C1 segment of cervical spinal cord (tissue), 14 donors: ENCODE measurements at places on chromosomes 2 and 18.

DNA sequence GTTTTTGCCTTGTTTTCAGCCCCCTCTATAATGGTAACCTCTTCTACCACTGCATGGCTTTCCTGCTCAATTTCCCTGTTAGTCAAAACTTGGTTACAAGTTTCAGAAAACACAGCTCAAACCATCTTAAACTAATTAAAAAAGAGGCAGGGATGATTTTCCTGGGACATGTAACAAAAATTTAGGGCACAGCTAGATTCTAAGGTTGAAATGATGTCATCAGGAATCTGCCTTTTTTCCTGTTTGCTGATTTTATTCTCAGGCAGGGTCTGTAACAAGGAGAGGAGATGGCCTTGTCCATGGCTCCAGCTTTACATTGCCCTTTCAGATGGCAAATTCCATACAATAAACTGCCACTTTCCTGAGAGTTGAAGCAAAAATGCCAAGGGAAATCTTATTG lies 157.9 kb upstream of the CREB1 start:
- DNase-seq = no peak

DNA sequence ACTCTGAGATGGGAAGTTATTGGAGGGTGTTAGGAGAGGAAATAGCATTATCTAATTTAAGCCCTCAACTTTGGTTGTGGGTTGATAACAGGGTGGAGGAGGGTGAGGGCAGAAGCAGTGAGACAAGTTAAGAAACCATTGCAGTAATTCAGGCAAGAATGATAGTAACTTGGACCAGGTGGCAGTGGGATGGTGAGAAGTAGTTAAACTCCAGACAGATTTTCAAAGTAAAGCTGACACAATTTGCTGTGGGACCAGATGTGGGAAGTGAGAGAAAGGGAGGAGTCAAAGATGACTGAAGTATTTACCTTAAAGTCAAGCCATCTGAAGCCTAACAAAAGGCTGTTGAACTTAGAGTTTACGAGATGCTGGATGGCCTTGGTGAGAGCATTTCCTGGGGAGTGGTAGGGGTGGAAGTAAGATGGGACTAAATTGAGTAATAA lies 163.2 kb upstream of the KLF7 start:
- DNase-seq = no peak

DNA sequence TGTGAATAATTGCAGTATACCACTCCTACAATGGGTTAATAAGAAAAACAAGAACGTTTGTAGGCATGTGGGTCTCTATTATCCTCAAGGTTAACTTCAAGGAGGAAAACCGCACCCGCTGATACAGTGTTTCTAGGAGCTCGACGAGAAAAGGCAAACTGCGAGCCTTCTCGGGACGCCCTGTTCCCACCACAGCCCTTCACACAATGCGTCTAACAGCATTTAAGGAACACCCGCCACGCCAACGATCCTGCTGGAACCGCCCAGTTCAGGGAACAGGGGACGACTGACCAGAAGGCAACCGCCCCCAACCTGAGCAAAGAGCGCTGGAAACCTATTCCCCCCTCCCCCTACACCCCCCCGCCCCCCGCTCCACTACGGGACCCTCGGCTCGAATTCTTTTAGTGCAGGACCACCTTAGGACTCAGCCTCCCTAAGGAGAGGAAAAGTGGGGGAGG lies 710 bp upstream of the TMSB10 start:
- DNase-seq = no peak

GRCh38 chr2:8539743-8540551 lies 141.9 kb upstream of the ID2 start:
- no peak for DNase-seq

DNA sequence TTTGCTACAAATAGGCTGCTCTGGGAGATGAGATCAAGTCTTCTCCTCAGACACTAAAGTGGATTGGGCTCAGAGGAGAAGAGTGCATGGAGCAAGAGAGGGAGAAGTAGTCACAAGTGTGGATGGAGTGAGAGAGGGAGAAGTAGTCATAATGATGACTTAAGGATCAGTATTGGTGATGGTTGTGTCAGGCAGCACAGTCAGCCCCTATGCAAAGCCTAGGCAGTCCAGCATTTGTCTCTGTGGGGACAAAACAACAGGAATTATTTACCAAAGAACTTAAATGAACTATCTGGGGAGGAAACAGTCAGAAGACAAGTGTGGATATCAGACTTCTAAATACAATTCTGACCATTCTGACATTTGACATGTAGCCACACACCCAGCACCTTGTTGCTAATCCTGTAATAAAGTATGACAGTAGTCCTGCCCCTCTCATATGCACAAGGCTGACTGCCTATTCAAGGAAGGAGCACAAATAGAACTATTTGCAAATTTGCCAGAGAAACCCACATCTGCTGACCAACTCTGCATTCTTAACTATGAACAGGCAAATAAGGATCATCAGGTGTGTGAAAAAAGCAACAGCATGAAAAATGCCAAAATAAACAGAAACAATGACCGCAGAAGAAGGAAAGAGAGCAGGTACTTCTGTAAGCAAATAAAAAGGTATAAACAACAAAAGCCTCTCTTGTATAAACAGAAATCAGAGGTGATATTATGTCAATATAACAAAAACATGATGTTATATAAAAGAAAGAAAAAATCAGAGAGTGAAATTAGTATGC lies 1597.9 kb upstream of the ACVR2A start:
- no peak for DNase-seq

- no peak for DNase-seq
Observed at GRCh38 chr2:105403241-105403782, 4.5 kb upstream of the FHL2 start.

GRCh38 chr2:59804732-59805131 lies 748.7 kb downstream of the BCL11A start:
- DNase-seq = no peak

DNA sequence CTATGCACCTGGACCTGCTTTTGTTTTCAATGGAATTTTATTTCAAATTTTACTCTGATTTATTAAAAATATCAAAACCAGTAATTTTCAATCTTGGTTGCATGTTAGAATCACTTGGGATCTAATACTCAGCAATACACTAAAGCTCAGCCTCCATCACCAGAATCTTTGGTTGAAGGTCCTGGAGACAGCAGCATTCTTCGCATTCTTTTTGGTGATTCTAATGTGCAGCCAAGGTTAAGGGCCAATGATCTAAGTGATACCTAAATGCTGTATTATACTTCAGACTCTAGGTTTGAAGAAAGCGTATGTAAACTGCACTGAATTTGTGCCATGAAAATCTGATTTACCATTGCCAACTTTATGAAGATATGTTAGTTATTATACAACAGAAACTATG lies 493.1 kb downstream of the XIRP2 start:
- no peak for DNase-seq

DNA sequence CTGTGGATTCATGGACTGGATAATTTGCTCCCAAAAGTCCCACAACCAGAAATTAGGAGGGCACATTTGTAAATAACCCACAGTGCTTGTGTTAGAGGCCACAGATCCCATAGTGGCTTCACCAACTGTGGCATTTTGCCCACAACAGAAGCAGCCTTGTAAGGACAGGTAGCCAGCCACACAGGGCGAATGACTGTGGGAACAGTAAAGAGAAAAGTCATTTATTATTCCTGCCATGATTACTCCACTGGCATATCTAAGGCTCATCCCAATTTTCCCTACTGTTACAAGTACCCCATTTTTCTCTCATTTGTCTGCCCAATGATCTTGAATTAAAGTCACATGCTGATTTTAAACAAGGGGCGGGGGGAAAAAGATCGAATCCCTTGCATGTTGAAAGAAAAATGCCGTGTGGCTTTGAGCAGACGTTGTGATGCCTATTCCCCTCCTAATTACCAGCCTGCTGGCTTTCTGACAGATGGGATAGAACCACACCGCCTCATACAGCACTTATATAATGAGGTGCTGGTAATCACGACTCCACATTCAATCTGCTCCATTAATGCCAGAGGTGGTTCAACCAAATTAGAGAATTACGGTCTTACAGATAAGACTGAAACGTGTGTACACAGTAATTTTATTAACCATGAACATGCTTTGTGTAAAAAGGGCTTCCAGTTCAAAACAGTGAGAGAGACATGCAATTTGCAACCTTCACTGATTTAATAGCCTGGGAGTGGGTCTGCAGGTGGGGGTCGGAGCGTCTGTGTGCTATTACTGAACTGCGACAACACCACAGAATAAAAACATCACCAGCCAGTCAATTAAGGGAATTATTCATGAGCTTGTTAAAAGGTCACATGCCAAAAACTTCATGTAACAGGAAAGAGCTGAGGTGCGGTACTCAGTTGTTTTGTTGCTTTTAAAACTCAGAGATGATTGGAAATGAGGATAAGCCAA lies 196.0 kb downstream of the TMEM163 start:
- no peak for DNase-seq

GRCh38 chr2:219457784-219458369 lies 23.2 kb downstream of the SPEG start:
- no peak for DNase-seq

GRCh38 chr2:235358981-235359471 lies 134.8 kb upstream of the AGAP1 start:
- DNase-seq = no peak

GRCh38 chr2:37318401-37318800 lies 6.2 kb downstream of the PRKD3 start:
- no peak for DNase-seq

- DNase-seq = no peak
Observed at GRCh38 chr2:200136655-200137054, 169.8 kb upstream of the SPATS2L start.

DNA sequence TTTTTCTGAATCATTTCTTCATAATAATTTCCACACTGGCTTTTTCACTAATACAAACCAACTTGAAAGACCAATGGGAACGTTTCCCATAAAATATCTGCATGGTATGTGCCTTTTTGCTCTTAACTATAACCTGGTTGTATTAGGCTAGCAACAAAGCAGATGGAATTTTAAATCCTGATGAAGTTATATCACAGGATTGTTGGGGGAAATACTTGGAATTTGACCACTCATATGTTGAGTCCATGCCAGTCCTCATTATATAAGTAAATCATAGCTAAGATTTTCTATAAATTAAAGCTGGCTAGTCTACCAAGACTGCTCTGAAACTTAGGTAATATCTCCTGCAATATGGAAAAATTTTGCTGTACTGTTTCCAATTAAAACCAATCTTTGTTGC lies 99.5 kb downstream of the TANC1 start:
- DNase-seq = no peak

- DNase-seq = no peak
Observed at GRCh38 chr2:28525481-28525880, 29.6 kb downstream of the PLB1 start.

- no peak for DNase-seq
Observed at GRCh38 chr2:26471289-26471688, 6.6 kb downstream of the OTOF start.

DNA sequence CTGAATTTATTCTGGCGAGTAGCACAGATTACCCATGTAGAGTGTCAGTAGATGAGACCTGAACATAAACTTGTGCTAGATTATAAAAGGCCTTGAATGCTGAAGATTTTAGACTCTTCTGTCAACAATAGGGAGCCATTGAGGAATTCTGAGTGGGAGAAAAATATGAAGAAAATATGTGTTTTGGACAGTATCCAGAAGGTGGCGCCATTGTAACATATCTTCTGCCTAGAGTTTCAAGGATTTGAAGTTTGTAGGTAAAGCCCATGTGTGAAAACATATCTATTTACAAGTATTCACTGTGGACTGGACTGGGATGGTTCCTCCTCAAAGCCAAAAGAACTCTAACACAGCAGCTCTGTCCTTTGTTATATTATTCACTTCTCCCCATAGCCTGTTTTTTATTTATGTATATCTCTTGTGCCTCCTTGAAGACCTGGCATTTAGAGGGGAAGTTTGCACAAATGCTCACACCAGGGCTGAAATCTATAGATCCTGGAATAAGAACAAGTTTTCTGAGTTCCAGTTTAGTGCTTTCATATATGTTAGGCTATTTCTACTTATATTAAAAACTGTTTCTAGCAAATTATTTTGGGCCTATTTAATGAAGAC lies 124.9 kb downstream of the RDH14 start:
- DNase-seq = no peak
